Hepatocyte (in vitro differentiated cells): ENCODE measurements at places on chromosomes 6 and 20. TPM values are rescaled to one million over a fixed set of nuclear protein-coding genes. Genes with fewer than 3 reads are reported as not detected.
A peak's percentile ranks its signal among the peaks of the same experiment; 100 is the strongest.

GRCh38 chr6:74871757-74872156 is 334.1 kb downstream of the COL12A1 start:
- no peak for DNase-seq
- H3K36me3 ChIP-seq, result no peaks in the 10 kb centered on the region
- no peak overlapping the region for H3K4me3 ChIP-seq
- H3K4me1 ChIP-seq, result no peaks in the 10 kb centered on the region
- no peak overlapping the region for H3K27ac ChIP-seq

DNA sequence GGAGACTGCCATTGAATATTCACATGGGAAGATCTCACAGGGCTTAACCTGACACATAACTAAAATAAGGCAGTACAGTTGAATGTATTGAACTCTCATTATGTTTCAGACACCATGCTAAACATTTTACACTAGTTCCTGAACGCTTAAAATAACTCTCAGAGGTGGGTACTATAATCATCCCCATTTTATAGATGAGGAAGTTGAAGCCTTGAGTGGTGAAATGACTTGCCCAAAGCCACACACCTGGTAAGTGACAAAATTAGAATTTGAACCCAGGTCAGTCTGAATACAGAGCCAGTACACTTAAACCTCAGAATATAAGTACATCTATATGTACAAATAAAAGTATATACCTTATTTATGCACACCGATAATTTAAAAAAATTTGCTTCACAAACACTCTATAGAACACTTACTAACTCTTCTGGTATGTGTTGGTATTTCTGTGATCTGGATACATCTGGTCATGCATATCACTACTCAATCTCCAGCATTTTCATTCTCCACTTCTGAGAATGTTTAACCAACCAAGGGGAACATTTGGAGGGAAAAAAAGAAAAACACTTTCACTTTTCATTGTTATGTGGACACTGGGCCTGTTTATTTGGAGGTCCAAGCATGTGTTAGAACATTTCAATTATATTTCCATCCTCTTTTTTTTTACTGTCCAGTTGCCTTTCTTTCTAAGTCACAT is 4.6 kb upstream of the BICRAL start:
- no peaks in the 10 kb centered on the region for H3K27me3 ChIP-seq
- no peak for DNase-seq
- no peak overlapping the region for H3K27ac ChIP-seq
- H3K4me1 ChIP-seq, result peaks cover 13% of the 10 kb centered on the region

GRCh38 chr6:157563611-157564284 is 182.8 kb downstream of the ZDHHC14 start:
- H3K36me3 ChIP-seq, result no peaks in the 10 kb centered on the region
- H3K27me3 ChIP-seq, result no peaks in the 10 kb centered on the region
- no peak overlapping the region for H3K4me3 ChIP-seq
- H3K27ac ChIP-seq, result no peak overlapping the region
- no peaks in the 10 kb centered on the region for H3K4me1 ChIP-seq

DNA sequence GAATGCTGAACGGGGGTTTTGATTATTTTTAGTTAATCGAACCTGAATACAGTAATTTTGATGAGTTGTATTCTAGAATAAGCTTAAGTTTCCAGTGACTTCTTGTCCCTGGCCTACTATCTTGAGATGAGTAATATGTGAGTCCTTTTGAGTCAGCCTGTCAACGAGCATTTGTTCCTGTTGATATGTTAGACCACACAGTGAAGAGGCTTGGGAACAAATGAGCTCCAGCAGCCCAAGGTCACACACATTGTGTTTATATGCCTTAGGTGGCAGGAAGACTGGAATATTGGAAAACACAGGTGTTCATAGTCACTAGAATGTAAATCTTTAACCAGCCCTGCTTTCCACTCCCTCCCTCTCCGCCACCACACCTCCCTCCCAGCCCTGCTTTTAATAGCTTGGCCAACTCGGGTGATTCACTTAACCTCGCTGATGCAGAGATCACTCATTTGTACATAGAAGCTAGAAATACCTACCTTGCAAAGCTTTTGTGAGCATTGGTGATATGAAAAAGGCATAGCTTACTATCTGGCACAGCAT is 9.1 kb downstream of the SMPDL3A start:
- peak overlapping the region; percentile 75 for H3K27ac ChIP-seq
- peaks cover 49% of the 10 kb centered on the region for H3K4me1 ChIP-seq
- H3K27me3 ChIP-seq, result no peaks in the 10 kb centered on the region
- no peaks in the 10 kb centered on the region for H3K36me3 ChIP-seq
- DNase-seq, result peak; percentile 87
- H3K4me3 ChIP-seq, result no peak overlapping the region

- no peaks in the 10 kb centered on the region for H3K36me3 ChIP-seq
- DNase-seq, result no peak
- H3K27ac ChIP-seq, result no peak overlapping the region
- H3K4me3 ChIP-seq, result no peak overlapping the region
- no peaks in the 10 kb centered on the region for H3K27me3 ChIP-seq
- no peaks in the 10 kb centered on the region for H3K4me1 ChIP-seq
These were observed 56.2 kb upstream of the PREP start for GRCh38 chr6:105459049-105459448.

GRCh38 chr20:13515291-13515690 is 123.4 kb downstream of the TASP1 start:
- no peak for DNase-seq
- H3K4me3 ChIP-seq, result no peak overlapping the region
- H3K27me3 ChIP-seq, result no peaks in the 10 kb centered on the region
- no peaks in the 10 kb centered on the region for H3K36me3 ChIP-seq
- no peak overlapping the region for H3K27ac ChIP-seq
- H3K4me1 ChIP-seq, result no peaks in the 10 kb centered on the region

GRCh38 chr6:138073264-138073663 is 34.0 kb downstream of the PERP start:
- no peaks in the 10 kb centered on the region for H3K36me3 ChIP-seq
- DNase-seq, result no peak
- no peaks in the 10 kb centered on the region for H3K27me3 ChIP-seq
- H3K27ac ChIP-seq, result no peak overlapping the region
- no peak overlapping the region for H3K4me3 ChIP-seq

DNA sequence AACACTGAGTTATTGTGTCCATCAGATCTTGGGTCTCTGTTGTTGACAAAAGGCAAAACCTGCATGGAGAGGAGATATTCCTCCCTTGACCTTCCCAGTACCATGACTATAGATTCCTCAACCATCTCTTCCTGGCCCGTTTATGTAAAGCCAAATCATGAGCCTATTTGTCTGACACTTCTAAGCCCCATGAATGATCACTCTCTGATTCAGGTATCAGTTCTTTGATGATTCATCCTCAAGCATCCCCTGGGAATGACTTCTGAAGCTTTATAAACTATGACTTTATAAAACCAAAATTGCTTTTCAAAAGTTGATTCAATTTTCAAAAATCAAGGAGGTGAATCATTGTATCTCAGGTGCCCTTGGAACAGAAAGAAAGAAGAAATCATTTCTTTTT is 78.7 kb upstream of the LOC128125822 start:
- no peak overlapping the region for H3K27ac ChIP-seq
- DNase-seq, result no peak
- peaks cover 7% of the 10 kb centered on the region for H3K4me1 ChIP-seq
- H3K27me3 ChIP-seq, result no peaks in the 10 kb centered on the region

DNA sequence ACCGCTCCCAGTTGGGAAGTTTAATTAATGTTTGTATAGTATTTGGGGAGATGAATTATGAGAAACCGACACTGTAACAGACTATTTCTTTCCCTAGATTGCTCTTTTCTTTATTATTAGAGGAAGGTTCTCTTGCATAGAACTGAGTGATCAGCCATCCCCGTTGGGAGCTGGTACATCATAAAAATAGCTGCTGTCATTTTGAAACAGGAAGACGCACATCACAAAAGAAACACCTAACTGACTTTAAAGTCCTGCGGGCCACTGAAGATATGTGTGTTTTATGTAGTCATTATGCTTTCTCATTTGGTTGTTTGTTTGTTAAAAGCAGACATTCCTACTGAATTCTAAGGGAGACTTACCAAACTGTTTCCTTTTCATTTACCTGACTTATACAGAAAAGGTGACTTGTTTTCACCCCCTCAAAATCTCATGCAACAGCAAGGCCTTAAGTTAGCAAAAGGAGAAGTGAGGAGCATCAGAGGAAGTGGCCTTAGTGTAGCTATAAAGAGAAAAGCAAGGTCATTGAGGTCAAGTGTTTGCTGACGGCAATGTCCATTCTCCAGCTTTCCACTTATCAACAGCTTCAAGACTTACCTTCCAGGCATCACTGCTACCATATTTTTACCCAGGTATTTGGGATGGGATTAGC is 91.0 kb downstream of the PKHD1 start:
- no peak overlapping the region for H3K27ac ChIP-seq
- H3K36me3 ChIP-seq, result no peaks in the 10 kb centered on the region
- H3K4me3 ChIP-seq, result no peak overlapping the region

- no peaks in the 10 kb centered on the region for H3K4me1 ChIP-seq
- H3K4me3 ChIP-seq, result no peak overlapping the region
- no peaks in the 10 kb centered on the region for H3K27me3 ChIP-seq
- H3K36me3 ChIP-seq, result no peaks in the 10 kb centered on the region
- no peak for DNase-seq
- no peak overlapping the region for H3K27ac ChIP-seq
These were observed 236.4 kb upstream of the PRDM1 start for GRCh38 chr6:105849746-105850145.

- no peak for DNase-seq
- H3K4me1 ChIP-seq, result peaks cover 7% of the 10 kb centered on the region
- peak overlapping the region; percentile 59 for H3K27ac ChIP-seq
- no peak overlapping the region for H3K4me3 ChIP-seq
These were observed 3.5 kb upstream of the TFAP2A start for GRCh38 chr6:10418361-10418861.

GRCh38 chr20:32165836-32166545 is 41.6 kb downstream of the PLAGL2 start:
- no peaks in the 10 kb centered on the region for H3K27me3 ChIP-seq
- no peaks in the 10 kb centered on the region for H3K36me3 ChIP-seq
- DNase-seq, result no peak
- no peak overlapping the region for H3K27ac ChIP-seq

- H3K4me1 ChIP-seq, result no peaks in the 10 kb centered on the region
- no peaks in the 10 kb centered on the region for H3K36me3 ChIP-seq
- H3K27me3 ChIP-seq, result peaks cover 25% of the 10 kb centered on the region
- H3K27ac ChIP-seq, result no peak overlapping the region
These were observed 636 bp downstream of the ELOVL2 start for GRCh38 chr6:11043378-11043960.

DNA sequence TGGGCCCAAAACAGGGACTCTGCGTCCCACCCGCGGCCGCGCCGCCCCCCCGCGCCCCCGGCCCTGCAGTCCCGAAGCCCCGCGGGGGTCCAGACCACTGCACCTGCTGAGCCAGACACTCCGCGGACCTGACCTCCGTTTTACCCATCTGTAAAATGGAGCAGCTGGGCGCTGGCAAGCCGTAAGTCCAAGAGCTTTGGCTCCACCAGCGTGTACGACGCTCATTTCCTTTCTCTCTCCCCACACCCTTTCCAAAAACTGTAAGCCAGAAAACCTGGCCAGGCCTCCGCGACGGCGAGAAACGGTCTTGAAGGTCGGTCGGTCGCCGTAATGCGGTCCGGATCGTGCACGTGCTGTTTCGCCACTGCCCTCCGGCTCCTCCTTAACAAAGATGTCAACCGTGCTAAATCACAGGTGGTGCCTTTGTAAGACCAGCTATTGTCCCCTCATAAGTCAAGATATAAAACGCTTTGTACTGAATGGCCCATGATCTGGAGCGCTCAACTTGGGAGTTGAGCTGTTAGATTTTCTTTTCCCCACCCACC is 7.8 kb upstream of the NR2E1 start:
- no peak overlapping the region for H3K27ac ChIP-seq
- no peak overlapping the region for H3K4me3 ChIP-seq
- no peak for DNase-seq
- H3K4me1 ChIP-seq, result peaks cover 16% of the 10 kb centered on the region
- H3K36me3 ChIP-seq, result no peaks in the 10 kb centered on the region
- peaks cover 99% of the 10 kb centered on the region for H3K27me3 ChIP-seq

- H3K36me3 ChIP-seq, result no peaks in the 10 kb centered on the region
- no peak overlapping the region for H3K27ac ChIP-seq
- DNase-seq, result no peak
- H3K27me3 ChIP-seq, result no peaks in the 10 kb centered on the region
- no peak overlapping the region for H3K4me3 ChIP-seq
- no peaks in the 10 kb centered on the region for H3K4me1 ChIP-seq
These were observed 174.3 kb downstream of the SCP2D1 start for GRCh38 chr20:18987781-18988360.

DNA sequence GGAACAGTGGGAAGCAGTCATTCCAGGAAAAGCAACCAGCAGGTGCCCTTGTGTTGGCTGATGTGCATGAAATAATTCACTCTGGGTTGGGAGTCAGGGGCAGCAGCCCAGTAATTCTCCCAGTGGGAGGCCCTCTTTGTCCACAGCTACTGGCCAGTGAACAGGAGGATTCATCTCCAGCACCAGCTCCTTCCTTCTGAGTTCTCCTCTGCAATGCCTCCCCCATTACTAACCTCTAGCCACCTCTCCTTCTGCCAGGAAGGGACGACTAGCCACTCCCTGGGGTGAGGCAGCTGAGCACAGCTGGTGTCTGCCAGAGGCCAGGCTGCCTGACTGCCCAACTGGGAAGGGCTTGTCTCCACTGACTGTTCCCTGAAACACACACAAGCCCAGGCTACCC is 12.5 kb upstream of the R3HDML start:
- no peak overlapping the region for H3K27ac ChIP-seq
- no peaks in the 10 kb centered on the region for H3K36me3 ChIP-seq
- peaks cover 6% of the 10 kb centered on the region for H3K4me1 ChIP-seq

DNA sequence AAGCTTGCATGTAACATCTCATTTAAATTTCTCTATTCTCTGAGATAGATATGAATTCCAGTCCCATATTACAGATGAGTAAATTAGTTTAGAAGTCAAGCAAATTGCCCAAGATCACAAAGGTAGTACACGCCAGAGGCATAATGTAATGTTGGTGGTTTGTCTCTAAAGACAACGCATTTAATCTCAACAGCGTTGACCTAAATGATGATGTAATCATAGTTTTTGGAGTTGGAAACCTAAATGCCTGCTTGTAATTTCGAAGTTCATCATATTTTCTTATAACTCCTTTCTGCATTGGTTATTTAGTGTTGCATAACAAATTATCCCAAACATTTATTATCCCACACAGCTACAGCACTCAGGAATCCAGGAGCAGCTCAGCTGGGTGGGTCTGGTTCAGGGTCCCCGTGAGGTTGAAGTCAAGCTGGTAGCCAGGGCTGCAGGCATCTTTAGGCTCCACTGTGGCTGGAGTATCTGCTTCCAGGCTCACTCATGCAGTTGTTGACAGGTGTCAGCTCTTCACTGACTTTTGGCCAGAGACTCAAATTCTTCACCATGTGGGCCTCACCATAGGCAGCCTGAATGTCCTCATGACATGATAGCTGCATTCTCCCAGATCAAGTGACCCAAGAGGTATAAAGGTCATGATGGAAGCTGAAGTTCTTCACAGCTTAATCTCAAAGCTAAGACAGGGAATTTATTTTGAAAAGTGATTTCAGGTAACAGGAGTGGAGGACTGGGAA is 122.0 kb upstream of the SPTLC3 start:
- DNase-seq, result no peak
- H3K4me3 ChIP-seq, result no peak overlapping the region
- H3K4me1 ChIP-seq, result no peaks in the 10 kb centered on the region
- no peaks in the 10 kb centered on the region for H3K27me3 ChIP-seq
- no peak overlapping the region for H3K27ac ChIP-seq

GRCh38 chr6:135488023-135488422 is 9.5 kb downstream of the AHI1 start:
- DNase-seq, result no peak
- H3K27ac ChIP-seq, result no peak overlapping the region
- H3K4me3 ChIP-seq, result no peak overlapping the region
- no peaks in the 10 kb centered on the region for H3K36me3 ChIP-seq
- H3K27me3 ChIP-seq, result no peaks in the 10 kb centered on the region

Gene GSTA2
- total RNA-seq, result 402 and 441 TPM in 2 replicates

Gene DACT2
- total RNA-seq, result 8.2 and 9.2 TPM in 2 replicates

Gene DNAH8
- total RNA-seq, result 0.03 and 0.12 TPM in 2 replicates

Gene POM121L2
- total RNA-seq, result 0.04 TPM in 1 of 2 replicates, not detected in the other

Gene DSP
- 123 and 156 TPM in 2 replicates for total RNA-seq

Gene KIAA0408
- 6.4 and 7.4 TPM in 2 replicates for total RNA-seq

Gene ZDHHC14
- 11.8 and 17.3 TPM in 2 replicates for total RNA-seq

Gene OR2H1
- total RNA-seq, result not detected in 2 replicates
